ENCODE measurements at places on chromosomes 6 and 20.

DNA sequence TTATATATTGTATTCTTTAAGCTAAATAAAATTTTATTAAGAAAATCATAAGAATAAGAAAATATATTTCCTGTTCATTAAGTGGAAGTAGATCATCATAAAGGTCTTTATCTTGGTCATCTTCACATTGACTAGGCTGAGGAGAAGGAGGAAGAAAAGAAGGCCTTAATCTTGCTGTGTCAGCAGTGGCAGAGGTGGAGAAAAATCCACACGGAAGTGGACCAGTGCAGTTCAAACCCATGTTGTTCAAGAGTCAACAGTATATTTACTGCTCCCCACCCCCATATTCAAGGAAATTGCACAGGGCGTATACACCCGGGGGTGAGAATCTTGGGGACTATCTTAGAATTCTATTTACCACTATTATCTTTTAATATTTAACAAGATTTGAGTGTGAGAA lies 178.6 kb upstream of the SCGN start:
- DNase-seq: no peak

DNA sequence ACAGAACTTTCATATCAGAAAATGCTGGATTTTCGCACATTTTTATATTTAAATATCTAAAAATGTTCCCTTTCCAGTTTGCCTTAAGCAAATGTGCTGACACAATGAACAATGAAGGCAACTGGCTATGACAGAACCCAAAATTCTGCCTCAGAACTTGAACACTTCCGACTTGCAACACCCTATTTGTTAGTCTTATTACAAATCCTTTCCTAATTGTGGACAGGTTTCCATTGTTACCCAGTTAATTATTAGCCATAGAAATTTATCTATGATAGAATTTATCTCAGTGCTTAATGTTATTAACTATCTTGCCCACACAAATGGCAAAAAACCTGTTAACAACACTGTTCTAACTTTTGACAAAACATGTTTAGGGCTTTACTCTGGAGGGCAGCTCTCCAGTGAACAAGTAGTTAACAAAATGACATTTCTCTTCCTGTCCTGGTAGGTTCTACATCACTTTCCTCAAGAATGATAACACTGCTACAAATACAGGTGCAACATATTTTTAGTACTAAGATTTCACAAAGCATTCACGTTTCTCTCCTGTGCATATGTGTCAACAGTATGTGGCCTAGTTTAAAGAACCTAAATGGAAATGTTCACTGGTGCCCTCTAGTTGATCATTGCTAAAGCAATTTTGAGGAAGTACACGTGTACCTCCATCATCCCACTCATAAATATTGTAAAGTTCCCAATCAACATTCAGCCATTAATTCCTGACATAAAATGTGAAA lies 58.4 kb downstream of the HIVEP2 start:
- peak; percentile 53 for DNase-seq

DNA sequence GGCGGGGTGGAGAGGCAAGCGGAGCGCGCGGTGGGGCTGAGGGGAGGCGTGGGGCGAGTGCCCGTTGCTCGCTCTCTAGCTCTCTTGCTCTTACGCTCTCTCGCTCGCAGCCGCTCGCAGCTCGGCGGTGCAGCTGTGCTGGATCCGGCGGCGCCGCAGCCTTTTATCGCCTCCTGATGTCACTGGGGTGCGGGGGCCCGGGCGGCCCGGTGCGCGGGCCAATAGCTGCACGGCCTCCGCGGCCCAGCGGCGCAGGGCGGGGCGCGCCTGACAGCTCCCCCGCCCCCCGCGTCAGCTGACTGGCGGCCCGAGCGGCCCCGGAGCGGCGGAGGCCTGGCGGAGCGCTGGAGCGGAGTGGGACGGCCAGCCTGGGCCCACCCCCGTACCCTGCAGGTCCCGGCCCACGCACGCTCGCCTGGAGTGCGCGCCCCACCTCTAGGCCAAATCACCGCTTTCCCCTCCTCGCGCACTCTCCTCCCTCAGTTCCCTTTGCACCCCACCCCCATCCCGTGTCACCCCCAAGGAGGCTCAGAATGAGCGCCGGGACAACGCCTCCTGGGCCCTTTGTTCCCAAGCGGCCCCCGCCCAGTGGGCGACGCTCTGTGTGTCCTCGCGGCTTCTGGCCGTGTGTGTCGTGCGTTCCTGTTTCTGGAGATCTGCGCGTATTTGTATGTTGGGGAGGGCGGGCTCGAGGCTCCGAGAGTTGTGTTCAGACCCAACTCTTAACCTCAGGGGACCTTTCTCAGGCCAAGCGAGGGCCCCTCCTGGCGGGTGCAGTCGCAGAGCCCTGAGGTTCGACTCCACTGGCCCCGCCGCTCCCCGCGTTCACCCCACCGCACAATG lies at the start of gene MAFB:
Gene MAFB (minus strand): TSS at position 137 of the 843 bp plus-strand sequence. CDS start 386 bp downstream, outside the sequence.
- peak; percentile 7 for DNase-seq

DNA sequence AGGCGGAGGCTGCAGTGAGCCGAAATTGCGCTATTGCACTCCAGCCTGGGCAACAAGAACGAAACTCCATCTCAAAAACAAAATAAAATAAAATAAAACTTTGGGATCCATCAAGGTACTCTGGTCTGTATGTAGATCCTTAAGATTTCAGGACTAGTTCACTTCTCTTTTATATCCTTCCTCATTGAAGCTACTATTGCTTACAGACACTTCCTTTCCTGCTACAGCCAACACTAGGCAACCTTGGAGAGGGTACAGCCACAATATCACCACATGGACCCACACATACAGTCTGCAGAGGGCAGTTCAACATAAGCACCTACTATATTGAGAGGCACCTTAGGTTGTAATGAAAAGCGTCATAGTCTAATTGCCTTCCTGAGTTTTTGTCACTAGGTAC lies 113.3 kb downstream of the ATXN1 start:
- DNase-seq: no peak

GRCh38 chr6:71982389-71982788 lies 96.0 kb downstream of the RIMS1 start:
- DNase-seq: no peak

- no peak for DNase-seq
These were observed 325.4 kb upstream of the PRDM1 start for GRCh38 chr6:105760746-105761145.

- no peak for DNase-seq
These were observed 101.8 kb upstream of the AKIRIN2 start for GRCh38 chr6:87803791-87804190.

GRCh38 chr6:149840345-149841075 lies 23.6 kb downstream of the LRP11 start:
- peak; percentile 11 for DNase-seq

GRCh38 chr20:43971267-43971666 lies 56.6 kb downstream of the TOX2 start:
- DNase-seq: no peak

- no peak for DNase-seq
These were observed 71.6 kb downstream of the STK35 start for GRCh38 chr20:2173186-2173585.

DNA sequence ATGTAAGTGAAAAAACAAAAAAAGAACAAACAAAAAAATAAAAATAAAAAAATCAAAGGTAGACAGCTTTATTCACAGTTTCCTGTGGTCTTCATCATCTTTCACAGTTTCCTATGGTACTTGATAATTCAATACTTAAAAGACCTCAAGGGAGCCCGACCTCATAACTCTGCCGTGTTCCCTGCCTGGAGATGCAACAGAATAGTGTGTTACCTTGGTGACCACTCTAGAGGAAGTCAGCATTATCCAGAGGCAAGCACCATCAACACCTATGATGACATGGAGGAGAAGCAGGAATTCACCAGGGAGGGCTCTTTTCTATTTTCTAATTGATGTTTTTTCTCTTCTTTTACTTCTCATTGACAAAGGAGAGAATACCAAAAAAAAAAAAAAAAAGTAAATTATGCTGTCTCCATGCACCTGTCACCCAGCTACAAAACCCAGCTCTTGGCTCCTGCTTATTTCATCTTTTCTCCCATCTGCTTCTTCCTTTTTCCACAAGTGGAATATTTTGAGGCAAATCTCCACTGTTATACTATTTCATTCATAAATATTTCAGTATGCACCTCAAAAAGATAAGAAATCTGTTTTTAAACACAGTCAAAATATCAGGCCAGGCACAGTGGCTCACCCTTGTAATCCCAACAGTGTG lies 95.8 kb upstream of the STXBP5 start:
- no peak for DNase-seq

DNA sequence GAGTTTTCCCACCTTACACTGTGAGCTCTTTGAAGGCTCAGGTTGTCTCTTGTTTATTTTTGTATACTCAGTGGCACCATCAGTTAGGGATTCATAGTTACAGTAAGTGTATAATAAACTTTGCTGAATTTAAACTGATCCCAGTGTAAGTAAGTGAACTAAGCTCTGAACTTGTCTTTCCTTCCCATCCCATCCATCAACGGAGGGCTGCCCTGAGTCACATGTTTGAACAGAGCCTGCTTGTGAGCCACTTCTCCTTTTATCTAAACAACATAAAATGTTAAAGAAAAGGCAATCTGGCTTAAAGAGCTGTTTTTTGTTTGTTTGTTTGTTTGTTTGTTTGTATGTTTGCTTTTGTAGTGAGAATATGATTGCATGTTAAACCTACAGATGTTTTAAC lies 185.7 kb upstream of the MARCKS start:
- DNase-seq: no peak

- no peak for DNase-seq
These were observed 1.8 kb upstream of the YTHDF1 start for GRCh38 chr20:63217706-63218105.

GRCh38 chr6:109458774-109459531 lies 3.4 kb upstream of the MICAL1 start:
- DNase-seq: peak; percentile 46

GRCh38 chr6:74167976-74168375 lies 472.0 kb downstream of the CD109 start:
- DNase-seq: no peak

GRCh38 chr6:42352856-42353564 lies 98.7 kb downstream of the TRERF1 start:
- DNase-seq: no peak
